ENCODE measurements at places on chromosomes 13 and 19.

- peak; percentile 70 for DNase-seq
Observed at GRCh38 chr19:3304871-3305423, 61.4 kb upstream of the NFIC start.

DNA sequence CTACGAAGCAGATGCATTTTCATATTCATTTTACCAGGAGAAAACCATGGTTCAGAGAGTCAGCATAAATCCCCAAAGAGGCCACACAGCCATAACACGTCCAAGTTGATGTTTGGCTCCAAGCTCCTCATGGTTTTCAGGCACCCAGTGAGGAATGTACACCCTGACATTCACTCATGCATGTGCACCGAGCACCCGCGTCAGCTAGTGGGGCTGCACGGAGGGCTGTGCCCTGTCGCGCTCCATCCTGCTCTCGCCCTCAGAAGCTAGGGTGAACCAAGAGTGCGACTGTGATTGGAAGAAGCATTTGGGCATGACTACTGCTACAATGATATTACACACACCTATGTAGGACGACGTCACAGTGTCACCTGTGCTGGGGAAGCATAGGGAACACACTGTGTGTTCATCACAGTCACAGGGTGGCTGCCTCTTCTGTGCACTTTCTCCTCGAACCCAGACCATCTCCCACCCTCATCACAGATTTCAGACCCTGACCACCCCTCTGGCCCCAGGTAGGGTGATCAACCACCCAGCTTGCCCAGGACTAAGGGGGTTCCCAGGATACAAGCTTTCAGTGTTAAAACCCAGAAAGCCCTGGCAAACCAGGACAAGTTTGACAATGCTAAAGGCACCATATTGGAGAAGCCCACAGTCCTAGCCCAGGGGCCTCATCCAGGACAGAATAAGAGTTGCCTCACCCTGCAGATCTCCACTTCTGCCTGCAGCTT is 148.6 kb upstream of the ZNF507 start:
- DNase-seq = no peak

- no peak for DNase-seq
Observed at GRCh38 chr13:111319998-111320911, at the start of gene TEX29. Gene TEX29, plus strand, starts transcription at chr13:111320642. Its CDS starts 249 bp downstream, at chr13:111320891.

GRCh38 chr19:34504273-34504808 is 22.8 kb downstream of the WTIP start:
- no peak for DNase-seq

GRCh38 chr13:43434191-43434590 is 352.6 kb downstream of the ENOX1 start:
- no peak for DNase-seq

GRCh38 chr19:58361900-58362271 is 665 bp downstream of the ZNF497 start:
- peak; percentile 48 for DNase-seq

Measured in stimulated activated CD8-positive, alpha-beta memory T cell treated with anti-CD3 and anti-CD28 coated beads, Interleukin-2, amount 100 ng/mL, for 48 hours (primary cell).